Stimulated activated CD8-positive, alpha-beta memory T cell treated with anti-CD3 and anti-CD28 coated beads, Interleukin-7, amount 100 ng/mL, for 1 hour (primary cell): ENCODE measurements at places on chromosomes 5 and 9.

GRCh38 chr9:79952401-79952800, 380.6 kb downstream of the TLE4 start:
- DNase-seq: no peak

- DNase-seq: no peak
Measured at GRCh38 chr9:24218656-24219055, 327.0 kb downstream of the IZUMO3 start.

DNA sequence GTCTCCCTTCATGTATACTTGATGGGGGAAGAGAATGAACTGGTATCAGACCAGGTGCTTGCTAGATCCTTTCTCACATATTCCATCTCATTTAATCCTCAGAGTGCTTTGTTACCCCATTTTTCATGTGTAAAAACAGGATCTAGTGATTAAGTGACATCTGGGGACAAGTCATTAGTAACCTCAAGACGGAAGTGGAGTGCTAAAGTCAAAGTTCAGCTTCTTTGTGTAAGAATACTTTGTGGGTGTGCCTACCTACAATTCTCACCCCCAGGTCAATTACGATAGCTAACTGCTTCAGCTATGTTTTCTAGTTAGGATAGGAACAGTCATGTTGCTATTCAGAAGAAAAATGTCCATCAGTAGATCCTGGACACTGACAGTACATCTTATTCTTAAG, 3.1 kb upstream of the FAM120AOS start:
- DNase-seq: no peak

GRCh38 chr9:33388110-33388994, 14.0 kb downstream of the AQP7 start:
- no peak for DNase-seq

DNA sequence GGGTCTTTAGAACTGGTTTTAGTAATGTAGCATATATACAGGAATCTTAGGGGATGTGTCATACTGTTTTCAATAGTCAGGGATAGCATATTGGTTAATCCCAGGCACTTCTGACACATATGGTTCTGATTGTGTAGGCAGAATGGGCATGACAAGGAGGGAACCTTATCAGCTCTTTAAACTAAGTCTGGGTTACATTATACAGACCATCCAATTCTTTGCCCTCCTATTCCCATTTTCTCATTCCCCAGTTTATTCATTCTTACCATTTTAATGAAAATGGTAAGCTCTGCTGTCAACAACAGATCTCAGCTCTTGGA, 85.1 kb downstream of the NDUFAF2 start:
- no peak for DNase-seq

- DNase-seq: no peak
Measured at GRCh38 chr9:124764774-124765438, 6.2 kb downstream of the NR6A1 start.

GRCh38 chr5:15322421-15322820, 177.6 kb upstream of the FBXL7 start:
- no peak for DNase-seq

GRCh38 chr5:124839371-124839998, 93.0 kb upstream of the ZNF608 start:
- DNase-seq: no peak

DNA sequence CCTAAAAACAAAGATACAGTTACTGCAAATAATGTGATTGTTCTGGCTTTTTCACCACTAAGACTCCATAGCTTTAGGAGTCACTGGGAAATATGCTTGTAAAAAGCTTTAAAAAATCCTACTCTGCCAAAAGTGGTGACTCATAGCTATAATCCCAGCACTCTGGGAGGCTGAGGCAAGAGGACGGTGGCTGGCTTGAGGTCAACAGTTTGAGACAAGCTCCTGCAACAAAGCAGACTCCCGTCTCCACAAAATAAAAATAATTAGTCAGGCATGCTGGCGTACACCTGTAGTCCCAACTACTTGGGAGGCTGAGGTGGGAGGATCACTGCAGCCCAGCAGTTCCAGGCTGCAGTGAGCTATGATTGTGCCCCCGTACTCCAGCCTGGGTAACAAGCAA, 406.4 kb downstream of the HTR1A start:
- DNase-seq: no peak

GRCh38 chr5:53784596-53784995, 224.2 kb downstream of the NDUFS4 start:
- no peak for DNase-seq

- DNase-seq: no peak
Measured at GRCh38 chr9:80555782-80556325, 984.1 kb downstream of the TLE4 start.

GRCh38 chr9:1071730-1072129, 21.6 kb downstream of the DMRT2 start:
- no peak for DNase-seq

GRCh38 chr5:152689250-152689711, 284.2 kb upstream of the NMUR2 start:
- DNase-seq: no peak

DNA sequence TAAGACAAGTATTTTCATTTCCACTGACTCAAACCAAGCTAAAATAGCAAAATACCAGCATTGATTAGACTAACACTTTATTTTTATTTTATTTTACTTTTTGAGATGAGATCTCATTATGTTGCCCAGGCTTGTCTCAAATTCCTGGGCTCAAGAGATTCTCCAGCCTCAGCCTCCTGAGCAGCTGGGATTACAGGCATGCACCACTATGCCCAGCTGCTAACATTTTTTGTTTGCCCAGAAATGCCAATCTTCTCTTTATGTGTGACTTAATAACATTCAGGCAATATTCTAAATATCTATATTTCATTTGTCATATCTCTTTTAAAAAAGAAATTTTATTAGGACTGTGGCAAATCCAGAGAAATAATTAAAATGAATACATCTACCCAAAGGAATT, 55.0 kb downstream of the OXCT1 start:
- DNase-seq: no peak

DNA sequence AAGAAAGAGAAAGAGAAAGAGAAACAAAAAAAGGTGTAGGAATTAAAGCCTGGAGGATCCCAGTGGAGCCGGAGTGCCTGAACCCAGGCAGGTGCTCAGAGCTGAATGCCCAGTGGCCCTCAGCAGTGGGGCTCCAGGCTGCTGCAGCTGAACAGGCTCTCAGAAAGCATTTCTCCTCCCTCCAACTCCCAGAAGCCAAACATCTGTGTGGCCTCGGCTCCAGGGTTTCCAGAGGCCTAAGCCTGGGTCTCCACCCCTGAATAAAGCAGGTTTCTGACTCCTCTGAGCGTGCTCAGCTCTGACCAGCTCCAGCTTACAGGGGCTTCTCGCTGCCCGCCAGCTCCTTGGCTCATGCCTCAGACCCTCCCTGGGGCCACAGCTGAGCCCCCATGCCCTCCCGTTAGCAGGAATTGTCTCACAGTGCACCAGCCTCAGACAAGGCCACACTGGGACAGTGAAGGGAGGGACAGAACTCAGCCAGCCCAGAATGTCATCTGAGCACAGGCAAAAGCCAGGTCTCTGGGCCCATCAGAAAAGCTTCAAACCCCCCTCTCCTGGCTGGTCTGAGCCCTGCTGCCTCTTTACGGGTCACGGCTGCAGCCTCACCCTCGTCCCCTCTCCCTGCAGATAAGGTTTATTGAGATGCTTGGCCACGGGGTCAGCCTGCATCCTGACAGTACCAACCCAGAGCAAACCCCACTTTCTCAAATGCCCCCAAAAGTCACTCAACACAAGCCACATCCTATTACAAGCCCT, 114.4 kb upstream of the PPP1R26 start:
- DNase-seq: no peak

GRCh38 chr5:62134811-62135210, 171.2 kb upstream of the KIF2A start:
- no peak for DNase-seq

DNA sequence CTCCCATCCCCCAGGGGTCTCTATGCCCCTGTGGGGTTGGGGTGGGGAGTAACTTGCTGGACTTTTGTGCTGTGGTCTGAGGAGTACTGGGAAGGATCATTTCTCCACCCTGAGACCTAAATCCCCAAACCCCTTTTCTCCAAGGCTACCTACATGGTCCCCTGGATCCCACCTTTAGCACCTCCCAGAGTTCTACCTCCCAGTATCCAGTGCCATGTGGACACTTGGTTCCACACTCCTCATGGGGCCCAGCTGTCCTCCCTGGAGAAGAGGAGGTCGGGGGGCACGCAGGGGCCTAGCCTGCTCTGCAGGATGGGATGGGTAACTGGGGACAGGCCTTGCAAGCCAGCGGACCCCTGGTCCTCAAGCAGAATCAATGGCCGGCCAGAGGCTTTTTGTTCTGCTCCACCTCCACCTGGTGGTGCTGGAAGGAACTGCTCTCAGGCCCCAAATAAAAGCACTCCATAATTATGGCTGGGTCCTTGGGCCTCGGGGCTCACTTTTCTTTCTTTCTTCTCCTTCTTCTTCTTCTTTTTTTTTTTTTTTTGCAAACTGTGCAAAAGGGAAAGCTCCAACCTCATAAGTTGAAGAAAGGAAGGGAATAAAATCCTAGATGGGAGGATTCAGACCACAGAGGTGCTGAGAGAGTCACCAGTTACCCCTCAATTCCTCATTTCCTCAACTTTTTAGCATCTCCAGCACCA, 68.4 kb downstream of the PSD2 start:
- peak; percentile 32 for DNase-seq

- DNase-seq: no peak
Measured at GRCh38 chr9:134052941-134053340, 14.9 kb downstream of the BRD3 start.

DNA sequence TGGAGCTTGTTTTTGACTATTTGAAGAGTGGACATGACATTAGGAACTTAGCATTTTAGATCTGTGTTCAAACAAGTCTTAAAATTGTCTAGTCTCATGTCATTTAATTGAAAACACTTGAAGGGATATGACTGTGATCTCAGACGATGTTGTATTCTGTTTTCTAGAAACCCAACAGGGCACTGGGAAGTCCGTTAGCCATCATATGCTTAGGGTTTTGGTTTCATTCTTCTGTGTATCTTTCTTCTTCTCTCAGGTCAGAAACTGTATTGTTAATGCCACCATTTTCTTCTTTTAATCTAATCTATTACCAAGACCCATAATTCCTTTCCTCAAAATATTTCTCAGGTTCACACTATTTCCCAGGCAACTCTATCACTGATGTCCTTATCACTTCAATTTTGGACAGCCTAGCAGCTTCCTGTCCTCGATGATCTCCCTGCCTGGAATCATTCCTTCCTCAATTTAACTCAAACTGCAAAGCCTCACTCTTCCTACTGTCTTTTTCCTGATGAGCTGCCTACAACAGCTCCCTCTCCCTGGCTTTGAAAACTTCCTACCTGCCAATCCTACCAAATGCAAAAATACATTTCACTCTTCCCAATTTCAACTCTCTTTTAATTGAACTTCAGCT, 77.7 kb downstream of the MEF2C start:
- DNase-seq: no peak

DNA sequence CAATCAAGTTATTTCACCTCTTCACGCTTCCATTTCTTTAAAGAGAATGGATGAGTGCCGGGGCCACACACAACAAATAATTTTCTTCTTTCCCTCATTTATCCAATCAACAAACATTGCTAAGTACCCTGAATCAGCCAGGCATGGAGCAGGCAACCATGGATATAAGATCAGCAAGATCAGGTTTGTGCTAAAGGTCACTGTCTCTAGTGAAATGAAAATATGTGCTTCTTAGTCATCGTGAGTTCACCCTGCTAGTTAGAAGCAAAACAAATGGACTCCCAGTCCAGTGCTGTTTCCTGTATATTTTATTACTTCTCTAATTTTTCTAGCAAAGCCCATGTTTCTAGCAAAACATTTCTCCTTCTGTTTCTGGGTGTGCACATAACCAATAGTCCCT, 629.2 kb downstream of the BNC2 start:
- no peak for DNase-seq

DNA sequence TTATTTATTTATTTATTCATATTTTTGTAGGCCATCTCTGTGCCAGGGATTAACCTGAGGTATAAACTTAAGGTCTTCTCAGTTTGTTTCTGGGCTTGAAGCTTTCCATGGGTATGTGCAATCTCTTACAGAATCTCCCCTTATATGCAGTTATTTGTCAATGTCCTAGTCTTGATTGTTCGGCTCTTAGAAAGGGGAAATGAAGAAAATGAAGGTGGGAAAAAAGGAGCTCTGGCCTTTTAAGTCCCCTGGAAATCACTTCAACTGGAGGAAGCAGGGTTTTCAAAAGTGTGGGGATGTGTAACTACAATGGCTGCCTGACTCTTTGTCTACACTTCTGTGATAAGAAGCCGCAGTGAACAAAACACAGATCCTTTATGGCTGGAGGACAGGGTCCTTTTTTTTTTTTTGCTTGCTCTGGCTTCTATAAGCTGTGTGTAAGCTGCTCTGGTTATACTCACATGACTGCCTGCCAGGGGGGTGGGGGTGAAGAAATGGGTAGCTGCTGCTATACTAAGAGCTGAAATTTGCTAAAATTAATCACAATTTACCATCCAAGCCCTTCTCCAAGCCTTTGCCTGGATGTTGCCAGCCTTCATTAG, 33.7 kb downstream of the CENPP start:
- no peak for DNase-seq

DNA sequence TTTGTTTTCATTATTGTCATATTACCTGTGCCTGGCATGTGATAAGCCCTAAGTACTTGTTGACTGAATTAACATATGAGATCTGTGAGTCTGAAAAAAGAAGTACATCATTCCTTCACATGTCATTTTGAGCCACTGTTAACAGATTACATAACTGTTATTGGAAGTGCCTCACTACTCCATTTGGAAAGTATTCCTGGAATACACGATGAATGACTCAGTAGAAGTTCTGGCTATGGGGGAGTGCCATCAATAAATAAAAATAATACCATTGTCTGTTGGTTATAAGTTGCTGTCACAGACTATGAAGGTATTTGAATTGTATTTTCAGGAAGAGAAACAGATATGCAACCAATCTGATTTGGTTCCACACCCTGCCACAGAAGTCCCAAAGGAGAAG, 12.9 kb downstream of the NIPSNAP3B start:
- no peak for DNase-seq

- DNase-seq: no peak
Measured at GRCh38 chr9:3125602-3126405, 281.9 kb upstream of the PUM3 start.

DNA sequence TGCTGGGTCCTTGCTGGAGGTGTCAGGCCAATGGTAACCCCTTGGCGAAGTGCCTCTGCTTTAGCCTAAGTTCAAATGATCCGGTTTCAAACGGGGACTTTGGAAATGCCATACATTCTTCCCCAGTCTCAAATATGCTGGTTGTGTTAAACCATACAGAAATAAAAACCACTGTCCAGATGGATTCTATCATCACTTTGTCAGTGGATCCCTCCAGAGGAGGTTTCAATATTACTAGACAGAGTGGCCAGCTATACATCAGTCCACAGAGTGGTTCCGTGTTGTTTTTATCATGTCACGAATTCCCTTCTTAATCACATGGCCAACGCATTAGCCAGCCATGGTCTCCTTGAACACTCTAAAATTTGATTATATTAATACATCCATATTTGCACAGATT, 7.3 kb upstream of the RANBP17 start:
- DNase-seq: no peak

- no peak for DNase-seq
Measured at GRCh38 chr5:130532786-130533185, 628.5 kb downstream of the CHSY3 start.

GRCh38 chr5:97365163-97365845, 182.3 kb upstream of the RIOK2 start:
- no peak for DNase-seq

GRCh38 chr9:121902461-121903135, 190.5 kb downstream of the TTLL11 start:
- DNase-seq: no peak

GRCh38 chr9:89514337-89514736, 16.4 kb upstream of the SEMA4D start:
- no peak for DNase-seq
